ENCODE measurements at places on chromosomes 2 and 18. TPM values are rescaled to one million over a fixed set of nuclear protein-coding genes. Genes with fewer than 3 reads are reported as not detected.

DNA sequence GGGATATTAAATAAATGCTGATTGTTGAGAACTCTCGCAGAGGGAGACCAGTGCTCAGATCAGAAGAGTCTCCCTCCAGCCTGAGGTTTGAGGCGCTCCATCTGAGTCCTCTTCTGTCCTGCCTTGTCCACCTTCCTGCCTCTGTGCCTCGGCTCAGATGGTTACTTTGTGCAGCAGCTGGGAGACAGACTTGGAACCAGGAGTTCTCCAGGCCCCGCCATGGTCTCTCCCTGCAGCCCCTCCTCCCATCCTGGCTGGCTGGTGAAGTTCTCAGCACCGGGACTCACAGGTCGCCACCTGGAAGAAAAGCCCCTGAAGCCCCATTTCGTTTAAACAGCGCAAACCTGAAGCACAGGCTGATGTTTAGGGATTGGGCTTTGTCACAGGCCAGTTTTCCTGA is 60.6 kb downstream of the DDX1 start:
- no peak for DNase-seq

DNA sequence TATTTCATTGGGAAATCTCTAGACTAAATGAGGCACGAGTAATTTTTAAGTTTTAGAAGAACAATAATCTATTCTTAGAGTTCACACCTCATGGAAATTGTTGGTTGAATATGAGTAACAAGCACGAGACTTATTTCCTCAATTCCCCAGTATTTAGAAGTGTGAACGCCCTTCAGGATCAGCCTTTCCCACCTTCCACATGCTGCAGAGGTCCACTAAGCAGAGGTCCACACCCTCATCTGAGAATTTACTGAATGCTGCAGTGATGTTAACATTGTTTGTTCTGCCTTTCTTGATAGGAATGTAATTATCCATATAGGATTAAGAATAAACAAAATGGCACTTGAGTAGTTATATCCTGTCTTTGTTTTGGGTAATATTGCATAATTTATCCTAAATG is 41.8 kb downstream of the LTBP1 start:
- DNase-seq: no peak

DNA sequence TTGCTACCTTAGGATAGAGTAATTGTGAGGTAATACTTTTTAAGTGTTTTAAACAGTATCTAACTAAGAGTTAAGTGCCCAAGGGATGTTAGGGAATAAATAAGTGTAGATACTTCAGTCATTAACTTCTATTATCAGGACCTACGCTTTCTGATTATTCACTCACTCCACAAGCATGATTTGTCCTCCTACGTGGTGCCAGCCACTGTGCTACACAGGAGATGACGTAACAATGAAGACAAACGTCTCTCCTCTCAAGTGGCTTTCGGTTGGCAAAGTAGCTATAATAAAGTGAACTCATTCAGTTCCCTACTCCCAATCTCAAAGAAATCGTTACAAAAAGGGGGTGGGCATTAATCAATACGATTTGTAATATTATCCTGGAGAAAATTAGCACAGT is 100.9 kb upstream of the SETBP1 start:
- DNase-seq: no peak

GRCh38 chr2:72032481-72033041 is 115.1 kb downstream of the CYP26B1 start:
- DNase-seq: no peak

DNA sequence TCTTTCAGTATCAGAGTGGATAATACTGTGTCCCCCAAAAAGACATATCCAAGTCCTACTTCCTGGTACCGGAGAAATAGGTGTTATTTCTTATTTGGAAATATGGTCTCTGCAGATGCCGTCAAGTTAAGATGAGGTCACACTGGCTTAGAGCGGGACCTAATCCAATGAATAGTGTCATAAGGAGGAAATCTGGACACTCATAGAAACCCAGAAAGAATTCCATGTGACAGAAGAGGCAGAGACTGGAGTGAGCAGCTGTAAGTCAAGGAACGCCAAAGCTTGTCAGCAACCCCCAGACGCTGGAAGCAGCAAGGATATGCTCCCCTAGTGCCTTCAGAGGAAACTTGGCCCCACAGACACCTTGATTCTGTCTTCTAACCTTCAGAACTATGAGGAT is 69.8 kb downstream of the CCBE1 start:
- DNase-seq: no peak

DNA sequence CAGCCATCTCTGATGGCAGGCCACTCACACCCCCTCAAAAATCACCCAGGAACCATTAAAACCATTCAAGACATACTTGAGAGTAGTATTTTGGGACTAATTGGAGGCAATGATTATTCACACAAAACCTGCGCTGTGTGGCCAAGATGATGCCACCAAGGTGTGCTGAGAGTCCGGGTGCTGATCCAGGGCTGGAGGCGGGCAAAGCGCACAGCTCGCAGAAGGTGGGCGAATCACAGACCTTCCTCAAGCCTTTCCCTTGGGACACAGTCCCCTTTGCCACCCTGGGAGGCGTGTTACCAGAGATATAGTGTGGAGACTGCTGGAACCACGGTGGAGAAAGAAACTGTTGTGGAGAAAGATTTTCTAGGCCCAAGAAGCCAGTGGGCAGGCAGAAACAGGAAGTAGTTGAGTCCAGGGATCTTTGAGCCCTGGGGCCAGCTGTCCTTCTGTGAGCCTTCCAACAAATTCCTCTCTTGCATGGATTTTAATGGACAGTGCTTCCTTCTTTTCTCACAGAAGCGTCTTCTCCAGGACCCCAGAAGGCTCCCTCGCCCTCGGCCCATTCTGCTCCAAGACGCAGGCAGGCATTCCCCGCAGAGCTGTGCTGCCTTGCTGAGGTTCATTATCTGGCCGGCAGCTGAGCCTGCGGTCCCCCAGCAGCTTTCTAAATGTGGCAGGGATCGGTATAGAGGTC is 8.0 kb downstream of the COPS9 start:
- DNase-seq: no peak

- DNase-seq: no peak
Measured at GRCh38 chr18:69216321-69216720, 184.4 kb upstream of the DOK6 start.

DNA sequence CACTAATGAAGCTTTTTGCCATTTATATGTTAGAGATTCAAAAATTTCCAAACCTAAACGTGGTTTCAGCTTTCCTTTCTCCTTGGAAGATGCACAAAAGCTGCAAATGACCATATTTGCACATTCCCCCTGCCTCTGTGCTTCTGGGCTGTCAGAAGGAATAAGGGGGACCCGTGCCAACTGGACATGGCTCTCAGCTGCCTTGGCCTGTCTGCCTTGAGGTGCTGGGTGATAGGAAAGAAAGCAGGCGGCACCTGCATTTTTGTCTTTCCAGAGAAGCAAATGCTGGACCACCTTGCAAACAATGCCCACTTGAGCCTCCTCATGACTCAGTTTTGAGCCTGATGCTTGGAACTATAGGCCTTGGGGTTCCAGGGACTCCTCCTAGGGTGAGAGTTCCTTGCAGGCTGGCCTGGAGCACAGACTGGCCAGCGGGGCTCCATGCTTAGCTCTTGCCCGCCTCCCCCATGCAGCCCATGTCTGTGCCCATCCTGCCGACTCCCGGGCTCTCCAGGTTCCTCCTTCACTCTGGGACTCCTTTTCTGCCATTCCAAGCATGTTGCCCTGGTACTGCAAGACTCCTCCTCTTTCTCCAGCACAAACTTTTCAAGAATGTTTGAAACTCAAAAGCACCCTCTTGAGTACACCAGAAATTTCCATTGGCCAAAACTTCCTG is 109.0 kb upstream of the EPAS1 start:
- DNase-seq: no peak

DNA sequence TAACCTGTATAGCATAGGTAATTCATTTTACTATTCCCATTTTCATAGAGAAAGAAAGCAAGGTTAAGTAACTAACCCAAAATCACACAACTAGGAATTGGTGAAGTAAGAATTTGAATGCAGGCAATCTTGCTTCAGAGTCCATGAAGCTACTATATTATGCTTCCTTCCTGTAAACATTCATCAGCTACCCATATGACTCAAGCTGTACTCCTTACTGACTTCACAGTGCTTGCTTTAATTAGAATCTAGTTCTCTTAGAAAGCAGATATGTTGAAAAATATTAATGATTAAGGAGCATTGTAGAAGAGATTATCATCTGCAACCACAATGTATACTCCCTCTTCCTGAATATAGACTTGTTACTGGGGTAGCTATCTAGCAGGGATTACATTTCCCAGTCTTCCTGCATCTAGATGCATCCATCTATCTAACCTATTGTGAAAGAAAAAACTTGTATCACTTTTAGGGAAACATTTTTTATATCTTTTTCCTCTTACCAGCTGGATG is 961.6 kb upstream of the CHAC2 start:
- no peak for DNase-seq

- no peak for DNase-seq
Measured at GRCh38 chr2:99386011-99386410, 48.8 kb downstream of the EIF5B start.

DNA sequence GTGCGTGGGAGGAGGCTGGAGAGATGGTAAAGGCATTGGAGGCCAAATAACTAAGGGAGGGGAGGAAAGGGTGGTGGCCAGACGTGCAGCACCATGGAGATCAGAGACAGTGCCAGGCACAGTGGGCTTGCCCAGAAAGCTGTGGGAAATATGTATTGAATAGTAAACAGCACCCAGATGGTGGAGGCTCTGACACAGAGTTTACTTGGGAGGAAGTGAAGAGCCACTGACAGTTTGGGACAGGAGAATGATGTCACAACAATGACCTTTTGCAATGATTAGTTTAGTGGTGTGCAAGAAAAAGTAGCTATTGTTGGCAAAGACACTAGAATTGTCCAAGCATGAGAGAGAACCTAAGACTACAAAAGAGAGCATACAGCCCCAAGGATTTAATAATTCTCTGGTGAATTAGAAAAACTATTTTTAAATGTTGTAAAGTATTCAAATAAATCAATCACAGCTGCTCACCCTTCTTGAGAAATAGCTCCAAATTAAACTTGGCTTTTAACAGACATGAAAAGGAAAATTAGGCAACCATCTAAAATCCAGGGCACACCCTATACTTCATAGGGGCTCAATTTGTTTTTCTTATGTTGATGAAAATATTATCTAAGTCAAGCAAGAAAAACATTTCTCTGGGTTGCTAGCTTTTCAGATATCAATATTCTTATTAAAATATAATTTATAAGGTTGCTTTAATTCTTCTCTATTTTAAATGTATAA is 458.7 kb upstream of the HNRNPA3 start:
- DNase-seq: no peak

DNA sequence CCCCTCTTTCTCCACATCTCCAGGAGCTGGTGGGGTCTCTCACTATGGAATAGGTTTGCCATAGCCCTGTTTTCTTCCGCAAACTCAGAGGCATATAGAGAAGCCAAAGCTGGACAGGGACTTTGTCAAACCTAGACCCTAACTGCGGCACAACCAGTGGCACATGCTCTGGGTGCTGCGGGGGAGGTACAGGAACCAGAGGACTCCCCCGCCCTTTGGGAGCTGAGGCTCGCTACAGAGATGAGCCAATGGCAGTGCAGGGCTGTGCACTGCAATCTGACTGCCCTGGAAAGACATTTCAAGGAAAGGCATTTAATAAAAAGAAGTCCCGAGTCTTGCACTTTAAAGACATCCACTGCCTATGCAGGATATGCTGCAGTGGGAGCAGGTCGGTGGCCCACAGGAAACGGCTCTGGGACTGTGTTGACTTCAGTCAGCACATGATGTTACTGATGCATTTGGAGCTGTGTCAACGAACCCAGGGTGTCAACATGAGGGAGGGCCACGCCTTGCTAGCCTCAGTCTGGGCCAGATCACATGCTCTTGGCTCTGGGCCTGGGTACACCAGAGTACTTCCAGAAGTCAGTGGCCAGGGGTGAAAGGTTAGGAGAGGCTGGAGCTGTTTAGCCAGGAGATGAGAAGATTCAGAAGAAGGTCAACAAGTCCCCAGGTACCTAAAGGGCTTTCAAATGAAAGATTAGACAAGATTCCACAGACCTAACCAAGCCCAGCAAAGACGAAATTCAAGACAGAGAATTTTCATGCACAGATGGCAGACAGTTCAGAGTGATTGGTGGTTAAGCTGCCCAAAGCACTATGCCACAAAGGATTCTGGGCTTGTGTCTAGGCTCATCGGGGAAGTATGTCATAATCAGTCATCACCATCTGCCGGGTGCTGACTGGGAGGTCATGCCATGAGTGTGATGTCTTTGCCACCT is 8.2 kb downstream of the SLC35F6 start:
- peak; percentile 52 for DNase-seq

DNA sequence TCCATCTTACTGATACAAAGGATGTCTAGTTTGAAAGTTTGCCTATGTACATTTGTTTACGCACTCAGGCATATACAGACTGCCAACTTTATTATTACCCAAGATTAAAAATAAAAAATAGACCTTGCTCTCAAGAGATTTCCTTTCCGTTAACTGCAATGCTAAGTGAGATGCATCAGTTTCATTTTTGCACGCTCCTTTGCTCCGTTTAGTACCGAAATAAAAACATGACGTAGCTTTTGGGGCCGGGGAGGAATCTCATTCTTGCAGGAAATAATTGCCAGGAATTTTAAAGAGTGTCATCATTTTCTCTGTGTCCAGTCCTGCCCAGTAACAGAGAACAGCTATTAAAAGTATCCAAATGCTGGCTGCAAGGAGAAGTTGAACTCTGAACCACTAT is 169.5 kb downstream of the SLC8A1 start:
- no peak for DNase-seq

- DNase-seq: peak; percentile 97
Measured at GRCh38 chr18:48538531-48539405, at the start of gene CTIF. Gene CTIF, plus strand, starts transcription at chr18:48539031. Its CDS starts 80,535 bp downstream, at chr18:48619566.

DNA sequence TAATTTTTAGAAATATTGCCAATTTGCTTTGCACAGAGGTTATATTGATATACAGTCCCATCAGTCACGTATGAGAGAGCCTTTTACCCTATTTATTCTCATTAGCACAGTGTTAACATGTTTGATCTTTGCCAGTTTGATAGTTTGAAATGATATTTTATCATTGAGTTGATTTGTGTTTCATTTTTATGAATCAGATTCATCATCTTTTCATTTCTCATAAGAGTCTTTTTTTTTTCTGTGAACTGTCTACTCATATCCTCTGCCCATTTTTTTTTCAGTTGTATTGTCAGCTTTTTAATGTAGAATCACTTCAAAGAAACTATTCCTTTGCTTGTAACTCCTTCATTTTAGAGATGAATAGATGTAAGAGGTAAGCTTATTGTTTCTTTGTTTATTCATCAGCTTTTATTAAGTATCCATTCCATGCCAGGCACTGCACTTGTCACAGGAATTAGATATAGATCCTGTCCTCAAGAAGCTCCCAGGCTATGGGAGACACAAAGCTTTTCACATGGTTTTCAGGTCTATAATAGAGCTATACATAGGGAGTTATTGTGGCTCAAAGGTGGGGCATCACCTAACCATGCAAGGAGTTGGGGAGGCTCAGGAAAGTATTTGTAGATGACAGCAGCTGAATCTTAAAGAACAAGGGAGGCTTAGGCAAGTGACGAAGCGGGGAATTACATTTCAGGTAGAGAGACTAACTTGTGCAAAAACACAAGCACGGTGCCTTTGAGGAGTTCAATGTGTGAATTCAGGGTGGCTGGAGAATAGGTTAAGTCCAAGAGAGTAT is 42.1 kb downstream of the CD28 start:
- no peak for DNase-seq

CYP27A1 gene
- polyA plus RNA-seq: 16.4 TPM

TUBB8B gene
- polyA plus RNA-seq: not detected

TMX3 gene
- 58.8 TPM for polyA plus RNA-seq

ALK gene
- 0.58 TPM for polyA plus RNA-seq

CLHC1 gene
- not detected for polyA plus RNA-seq

SKOR2 gene
- polyA plus RNA-seq: not detected

NPHP1 gene
- polyA plus RNA-seq: 5.6 TPM
